ENCODE measurements at places on chromosomes 4 and X.

- no peak for DNase-seq
Observed at GRCh38 chr4:107561481-107561880, 158.6 kb downstream of the PAPSS1 start.

- DNase-seq = no peak
Observed at GRCh38 chr4:105902550-105903262, 7.4 kb downstream of the NPNT start.

- no peak for DNase-seq
Observed at GRCh38 chr4:22978656-22979055, 285.9 kb downstream of the GBA3 start.

DNA sequence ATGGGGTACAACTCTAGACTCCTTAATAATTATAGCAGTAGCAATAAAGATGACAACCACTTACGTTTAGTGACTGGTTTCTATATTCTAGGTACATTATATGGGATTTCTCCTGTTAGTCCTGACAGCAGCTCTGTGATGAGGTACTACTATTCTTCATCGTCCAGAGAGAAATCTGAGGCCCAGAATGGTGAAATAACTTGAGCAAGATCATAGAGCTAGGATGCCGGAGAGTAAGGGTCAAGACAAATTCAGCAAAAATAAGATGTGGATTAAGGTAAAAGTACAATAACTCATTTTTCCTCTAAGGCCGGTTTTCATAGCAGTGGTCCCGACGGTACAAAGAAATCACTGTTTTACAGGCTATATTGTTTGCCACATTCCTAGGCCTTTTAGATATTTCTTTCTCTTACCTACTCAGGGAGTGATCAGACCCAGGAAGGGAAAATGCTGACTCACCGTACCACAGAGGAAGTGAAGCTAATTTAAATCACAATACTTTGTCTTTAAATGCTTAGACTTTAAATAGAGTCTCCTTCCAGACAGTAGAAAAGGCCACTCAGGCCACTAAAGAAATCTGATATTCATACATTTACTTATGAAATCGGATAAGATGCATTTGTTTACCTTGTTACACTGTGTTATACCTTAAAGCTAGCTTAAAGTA is 2023.0 kb upstream of the AGA start:
- peak; percentile 84 for DNase-seq

DNA sequence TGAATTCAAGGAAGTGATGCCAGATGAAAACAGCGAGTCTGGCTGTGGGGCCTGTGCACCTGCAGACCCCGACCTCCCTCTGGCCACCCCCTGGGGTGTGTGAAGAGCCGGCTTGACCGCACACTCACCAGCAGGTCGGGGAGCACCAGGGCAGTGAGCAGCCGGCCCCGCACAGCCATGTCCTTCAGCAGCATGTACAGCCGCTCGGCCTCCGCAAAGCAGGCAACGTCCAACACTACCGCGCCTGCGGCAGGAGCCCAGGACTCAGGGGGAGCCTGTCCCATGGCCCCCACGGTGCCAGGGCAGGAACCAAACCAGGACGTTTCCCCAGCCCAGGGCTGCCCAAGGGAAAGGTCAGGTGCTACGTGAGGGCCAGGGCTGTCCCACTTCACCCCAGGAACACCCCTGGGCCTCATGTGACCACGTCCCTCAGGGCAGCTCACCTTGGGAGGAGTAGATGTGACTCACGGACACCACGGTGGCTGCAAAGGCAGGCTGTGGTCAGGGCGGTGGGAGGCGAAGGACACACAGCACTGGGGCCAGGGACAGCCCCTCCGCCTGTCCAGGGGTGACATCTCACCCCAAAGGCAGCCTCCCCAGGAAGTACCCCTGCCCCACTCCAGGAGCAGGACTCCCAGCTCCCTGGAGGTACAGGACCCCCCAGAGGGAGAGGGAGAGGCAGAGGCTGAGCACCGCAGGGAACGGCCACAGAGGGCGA is 8.2 kb downstream of the DGKQ start:
- DNase-seq = no peak

DNA sequence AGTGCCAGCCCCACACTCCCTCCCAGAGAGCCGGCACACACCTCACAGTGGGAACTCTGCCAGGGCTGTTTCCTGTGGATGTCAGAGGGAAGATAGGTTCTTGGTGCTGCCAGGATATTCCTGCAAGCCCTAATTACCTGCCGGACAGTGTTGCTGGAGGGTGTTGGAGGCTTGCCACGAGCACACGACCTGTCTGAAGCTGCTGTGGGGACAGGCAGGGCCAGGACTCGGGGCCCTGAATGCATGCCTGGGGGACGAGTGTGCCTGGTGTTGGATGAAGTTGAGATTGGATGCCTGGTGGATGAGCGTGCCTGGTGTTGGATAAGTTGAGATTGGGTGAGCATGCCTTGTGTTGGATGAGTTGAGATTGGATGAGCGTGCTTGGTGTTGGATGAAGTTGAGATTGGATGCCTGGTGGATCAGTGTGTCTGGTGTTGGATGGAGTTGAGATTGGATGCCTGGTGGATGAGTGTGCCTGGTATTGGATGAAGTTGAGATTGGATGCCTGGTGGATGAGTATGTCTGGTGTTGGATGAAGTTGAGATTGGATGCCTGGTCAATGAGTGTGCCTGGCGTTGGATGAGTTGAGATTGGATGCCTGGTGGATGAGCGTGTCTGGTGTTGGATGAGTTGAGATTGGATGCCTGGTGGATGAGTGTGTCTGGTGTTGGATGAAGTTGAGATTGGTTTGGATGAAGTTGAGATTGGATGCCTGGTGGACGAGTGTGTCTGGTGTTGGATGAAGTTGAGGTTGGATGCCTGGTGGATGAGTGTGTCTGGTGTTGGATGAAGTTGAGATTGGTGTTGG is 23.2 kb upstream of the UVSSA start:
- DNase-seq = no peak

DNA sequence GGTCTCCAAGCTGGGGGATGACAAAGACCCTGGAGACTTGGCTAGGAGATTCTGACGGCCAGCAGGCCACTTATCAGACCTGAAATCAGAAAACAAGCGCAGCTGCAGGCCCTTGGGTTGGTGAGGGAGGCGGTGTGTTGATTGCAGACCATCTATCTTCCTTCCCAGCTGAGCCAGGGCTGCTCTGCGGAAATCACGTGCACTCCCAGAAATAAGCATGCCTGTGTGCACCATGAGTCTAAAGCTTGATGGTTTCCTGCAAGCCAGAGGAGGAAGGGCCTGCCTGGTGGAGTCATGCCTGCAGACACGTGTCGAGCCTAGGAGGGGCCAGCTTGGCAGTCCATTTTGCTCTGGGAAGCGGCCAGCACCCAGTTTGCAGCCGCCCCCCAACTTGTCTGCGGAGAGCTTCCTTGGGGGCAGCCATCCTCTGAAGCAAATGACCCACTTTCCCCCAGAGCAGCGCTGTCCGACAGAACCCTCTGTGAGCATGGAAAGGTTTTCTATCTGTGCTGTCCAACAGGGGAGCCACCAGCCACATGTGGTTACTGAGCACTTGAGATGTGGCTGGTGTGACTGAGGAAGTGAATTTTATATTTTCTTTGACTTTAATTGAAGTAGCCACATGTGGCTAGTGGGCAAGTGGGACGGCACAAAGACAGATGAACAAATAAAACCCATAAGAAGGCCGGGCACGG is 175.7 kb upstream of the BCOR start:
- DNase-seq = no peak

DNA sequence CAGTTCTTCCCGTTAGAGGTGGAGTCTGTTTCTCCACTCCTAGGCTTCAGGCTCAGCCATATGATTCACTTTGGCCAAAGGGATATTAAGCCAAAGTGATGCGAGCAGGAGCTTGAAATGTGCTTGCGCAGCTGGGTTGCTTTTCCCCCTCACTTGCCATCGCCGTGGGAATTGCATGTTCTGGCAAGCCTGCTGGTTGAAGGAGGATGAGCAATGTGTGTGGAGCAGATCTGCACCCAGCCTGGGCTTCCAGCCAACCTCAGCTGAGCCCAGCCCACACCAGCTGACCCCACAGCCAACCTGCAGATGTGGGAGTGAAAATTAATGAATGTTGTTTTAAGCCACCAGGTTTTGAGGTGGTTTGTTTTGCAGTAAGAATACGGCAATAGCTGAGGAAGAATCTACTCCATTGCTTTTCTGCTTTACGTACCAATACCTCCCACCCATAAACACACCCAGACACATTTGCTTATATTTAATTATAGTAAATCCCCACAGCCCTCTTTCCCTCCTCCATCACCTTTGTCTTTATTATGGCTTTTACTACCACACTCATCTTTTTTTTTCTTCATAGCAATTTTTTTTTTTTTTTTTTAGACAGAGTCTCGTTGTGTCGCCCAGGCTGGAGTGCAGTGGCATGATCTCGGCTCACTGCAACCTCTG is 132.8 kb upstream of the FUNDC1 start:
- DNase-seq = no peak

DNA sequence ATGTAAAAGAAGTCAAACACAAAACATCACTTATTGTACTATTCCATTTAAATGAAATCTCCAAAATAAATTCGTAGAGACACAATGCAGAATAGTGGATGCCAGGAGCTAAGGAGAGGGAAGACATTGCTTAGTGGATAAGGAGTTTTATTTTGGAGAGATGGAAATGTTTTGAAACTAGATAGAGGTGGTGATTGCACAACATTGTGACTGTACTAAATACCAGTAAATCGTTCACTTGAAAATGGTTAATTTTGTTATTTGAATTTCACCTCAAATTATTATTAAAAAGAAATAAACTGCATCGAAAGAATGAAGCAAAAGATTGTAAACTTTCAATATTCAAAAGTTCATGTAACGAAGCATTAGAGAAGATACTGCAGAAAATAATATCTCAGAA is 9.7 kb upstream of the ACSL4 start:
- DNase-seq = no peak

GRCh38 chr4:111986095-111986494 is 159.2 kb upstream of the FAM241A start:
- DNase-seq = no peak

- DNase-seq = no peak
Observed at GRCh38 chr4:1770791-1771231, 22.3 kb upstream of the FGFR3 start.

DNA sequence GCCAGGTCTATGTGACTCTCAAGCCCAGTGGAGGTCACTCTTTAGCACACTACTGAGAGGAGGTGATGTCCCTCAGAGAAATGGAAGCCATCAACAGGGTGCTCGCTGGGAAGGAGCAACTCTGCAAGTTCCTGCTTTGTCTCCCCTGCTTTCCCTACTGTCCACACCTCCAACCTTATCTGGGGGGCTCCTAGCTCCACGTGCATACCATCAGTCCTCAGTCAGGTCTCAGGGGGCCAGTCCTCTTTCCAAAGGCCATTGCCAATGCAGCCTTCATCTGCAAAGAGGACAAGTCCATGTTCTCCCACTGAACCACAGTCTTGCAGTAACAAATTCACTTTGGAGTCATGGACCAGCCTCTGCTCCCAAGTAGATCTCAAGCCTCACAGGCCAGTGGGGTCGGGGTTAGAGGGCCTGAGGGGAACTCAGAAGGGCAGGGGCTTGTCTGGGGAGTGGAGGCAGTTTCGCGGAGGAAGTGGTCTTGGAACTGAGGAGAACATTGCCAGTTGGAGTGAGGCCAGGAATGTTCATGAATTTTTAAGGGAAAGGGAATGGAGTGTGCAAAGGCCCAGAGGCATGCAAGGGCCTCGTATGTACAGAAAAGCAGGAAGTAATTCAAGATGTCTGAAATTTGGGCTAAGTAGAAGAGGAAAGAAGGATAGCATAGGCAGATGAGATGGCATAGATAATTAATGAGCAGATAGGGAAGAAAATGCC is 8.9 kb downstream of the RTL5 start:
- no peak for DNase-seq

GRCh38 chrX:103431316-103431715 is 55.0 kb downstream of the BEX3 start:
- DNase-seq = no peak

DNA sequence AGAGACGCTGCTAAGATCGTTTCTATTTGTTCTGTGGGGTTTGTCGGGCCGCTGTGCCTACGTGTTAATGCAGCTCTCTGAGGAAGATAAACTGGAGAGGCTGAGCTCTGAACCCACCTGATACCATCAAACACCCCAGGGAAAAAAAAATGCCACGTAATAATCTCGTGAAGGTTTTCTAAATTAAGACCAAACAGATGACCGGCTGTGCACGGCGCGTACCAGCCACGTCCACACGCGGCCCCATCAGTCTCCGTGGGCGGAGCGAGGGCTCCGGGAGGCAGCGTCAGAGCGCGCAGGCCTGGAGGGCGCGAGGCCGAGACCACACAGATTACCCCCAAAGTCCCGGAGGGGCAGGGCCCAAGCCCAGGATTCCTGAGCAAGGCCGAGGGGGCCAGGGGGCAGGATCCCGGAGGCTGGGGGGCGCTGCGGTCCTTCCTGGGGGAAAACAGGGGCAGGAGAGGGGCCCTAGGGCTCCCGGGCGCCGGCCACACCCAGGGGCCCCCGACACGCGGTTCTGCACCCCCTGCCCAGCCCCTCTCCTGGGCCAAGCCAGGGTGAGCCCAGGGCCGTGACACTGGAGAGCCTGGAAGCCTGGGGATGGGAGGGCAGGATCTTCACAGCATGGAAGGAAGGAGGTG is 91.9 kb downstream of the FAM53A start:
- DNase-seq = no peak

- no peak for DNase-seq
Observed at GRCh38 chr4:74845834-74846233, 51.5 kb upstream of the BTC start.

GRCh38 chr4:139740531-139741041 is 75.0 kb downstream of the MGST2 start:
- DNase-seq = no peak

GRCh38 chr4:85446141-85446861 is 28.6 kb upstream of the ARHGAP24 start:
- DNase-seq = no peak

- no peak for DNase-seq
Observed at GRCh38 chrX:149272690-149273463, 232.2 kb downstream of the IDS start.

- DNase-seq = no peak
Observed at GRCh38 chr4:158964728-158965124, 138.2 kb upstream of the RAPGEF2 start.

DNA sequence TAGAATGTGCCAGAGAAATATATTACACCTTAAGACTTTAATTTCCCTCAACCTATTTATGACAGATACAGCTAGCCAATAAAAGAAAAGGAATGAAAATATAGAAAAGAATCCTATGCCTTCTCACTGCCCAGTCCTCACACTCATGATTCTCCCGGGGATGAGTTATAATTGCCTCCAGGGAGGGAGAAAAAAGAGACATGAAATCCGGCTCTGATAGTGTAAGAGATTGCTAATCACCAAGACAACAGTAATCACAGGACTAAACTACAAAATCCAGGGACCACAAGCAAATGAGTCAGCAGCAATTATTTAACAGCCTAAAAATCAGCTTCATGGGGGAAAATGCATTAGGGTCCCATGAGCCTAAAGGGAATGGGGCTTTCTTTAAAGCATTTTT is 95.9 kb upstream of the DUSP21 start:
- DNase-seq = no peak

GRCh38 chrX:118751950-118752783 is 24.8 kb downstream of the IL13RA1 start:
- DNase-seq = no peak

GRCh38 chrX:116282751-116283150 is 112.2 kb downstream of the AGTR2 start:
- no peak for DNase-seq

- no peak for DNase-seq
Observed at GRCh38 chrX:103488332-103488731, 31.0 kb downstream of the RAB40A start.

- DNase-seq = no peak
Observed at GRCh38 chr4:168264903-168265302, 53.6 kb downstream of the DDX60 start.

- no peak for DNase-seq
Observed at GRCh38 chrX:149491812-149492211, 13.3 kb downstream of the IDS start.

GRCh38 chr4:139153411-139154133 is 23.4 kb downstream of the ELF2 start:
- DNase-seq = no peak

- DNase-seq = no peak
Observed at GRCh38 chr4:183971929-183972490, 66.9 kb downstream of the STOX2 start.
